ENCODE measurements at places on chromosomes 2 and 18.

DNA sequence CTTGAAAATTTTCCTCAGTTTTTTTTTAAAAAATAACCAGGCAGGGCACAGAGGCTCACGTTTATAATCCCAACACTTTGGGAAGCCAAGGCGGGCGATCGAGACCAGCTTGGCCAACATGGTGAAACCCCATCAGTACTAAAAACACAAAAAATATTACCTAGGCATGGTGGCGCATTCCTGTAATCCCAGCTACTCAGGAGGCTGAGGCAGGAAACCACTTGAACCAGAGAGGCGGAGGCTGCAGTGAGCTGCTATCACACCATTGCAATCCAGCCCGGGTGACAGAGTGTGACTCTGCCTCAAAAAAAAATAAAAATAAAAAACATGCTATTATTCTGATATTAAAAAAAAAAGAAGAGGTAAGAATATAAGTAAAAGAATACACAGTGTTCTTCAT, 191.0 kb downstream of the ZEB2 start:
- no peak for DNase-seq

DNA sequence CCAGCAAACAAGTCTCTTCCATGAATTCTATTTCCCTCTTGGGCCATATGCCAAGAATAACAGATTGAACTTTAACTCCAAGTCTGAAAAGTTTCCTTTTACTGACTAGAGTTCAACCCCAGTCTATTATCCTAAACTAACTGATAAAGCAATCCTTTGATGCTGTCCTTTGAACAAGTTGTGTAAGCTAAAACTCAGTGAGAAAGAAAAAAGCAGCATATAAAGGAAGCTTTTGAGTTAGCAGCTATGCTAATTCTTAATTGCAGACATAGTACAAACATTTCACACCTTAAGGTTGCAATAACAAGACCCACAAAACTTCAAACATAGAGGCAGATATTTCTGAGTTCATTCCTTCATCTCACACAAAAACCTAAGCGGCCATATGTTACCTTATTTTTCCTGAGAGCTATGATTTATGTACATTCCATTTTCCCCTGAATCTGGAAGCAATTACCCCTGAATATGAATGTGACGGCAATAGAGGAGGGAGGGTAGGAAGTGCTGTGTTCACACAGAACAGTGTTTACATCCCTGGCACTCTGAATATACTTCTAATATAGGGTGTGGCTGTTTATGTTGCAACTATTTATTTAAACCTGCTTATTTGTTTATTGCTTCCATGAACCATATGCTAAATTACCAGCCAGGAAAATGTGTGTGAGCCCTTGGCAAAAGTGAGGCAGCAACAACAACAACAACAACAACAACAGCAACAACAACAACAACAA, 180.6 kb downstream of the IRS1 start:
- DNase-seq, result no peak

DNA sequence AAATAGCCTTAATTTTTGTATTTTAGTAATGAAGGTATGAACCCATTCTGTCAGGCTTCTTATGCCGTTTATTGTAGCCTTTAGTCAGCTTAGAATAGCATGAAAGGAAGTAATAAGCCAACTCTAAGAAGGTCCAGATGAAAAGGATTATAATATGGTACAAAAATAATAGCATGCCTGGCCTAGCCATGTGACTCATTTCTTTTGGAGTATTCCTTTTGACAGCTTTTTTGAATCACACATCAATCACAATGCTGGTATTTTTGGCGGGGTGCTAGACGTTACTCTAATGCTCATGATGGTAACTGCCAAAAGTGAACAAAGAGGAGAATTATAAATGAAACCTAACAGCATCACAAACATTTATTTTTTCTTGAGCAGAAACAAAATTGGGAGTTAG, 19.9 kb downstream of the FMNL2 start:
- DNase-seq, result no peak

GRCh38 chr2:38013158-38013752, 62.7 kb downstream of the CYP1B1 start:
- no peak for DNase-seq

DNA sequence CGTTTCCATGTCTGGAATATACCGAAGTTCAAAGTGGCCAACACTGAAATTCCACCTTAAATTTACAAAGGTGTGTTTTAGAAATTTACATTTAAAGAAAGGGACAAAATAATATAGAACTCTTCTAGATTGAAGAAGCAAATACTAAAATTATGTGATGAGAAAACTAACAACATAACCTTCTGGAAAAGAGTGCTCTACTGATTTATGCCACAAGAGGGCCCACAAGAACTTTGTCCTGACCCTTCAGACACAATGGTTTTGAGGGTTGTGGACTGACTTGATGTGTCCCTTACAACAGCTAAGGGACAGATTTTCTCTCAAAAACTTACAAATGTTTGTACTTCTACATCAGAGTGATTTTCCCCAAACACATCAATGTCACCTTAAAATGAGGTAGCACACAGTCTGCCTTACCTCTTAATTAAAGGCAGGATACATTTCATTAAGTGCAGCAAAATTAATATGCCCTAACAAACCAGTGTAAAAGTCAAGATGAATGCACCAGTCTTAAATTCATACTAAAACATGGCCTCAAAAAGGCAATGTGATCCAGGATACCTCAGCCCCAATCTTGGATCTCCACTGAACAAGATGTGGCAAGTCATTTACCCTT, 36.2 kb downstream of the EIF2AK3 start:
- no peak for DNase-seq

DNA sequence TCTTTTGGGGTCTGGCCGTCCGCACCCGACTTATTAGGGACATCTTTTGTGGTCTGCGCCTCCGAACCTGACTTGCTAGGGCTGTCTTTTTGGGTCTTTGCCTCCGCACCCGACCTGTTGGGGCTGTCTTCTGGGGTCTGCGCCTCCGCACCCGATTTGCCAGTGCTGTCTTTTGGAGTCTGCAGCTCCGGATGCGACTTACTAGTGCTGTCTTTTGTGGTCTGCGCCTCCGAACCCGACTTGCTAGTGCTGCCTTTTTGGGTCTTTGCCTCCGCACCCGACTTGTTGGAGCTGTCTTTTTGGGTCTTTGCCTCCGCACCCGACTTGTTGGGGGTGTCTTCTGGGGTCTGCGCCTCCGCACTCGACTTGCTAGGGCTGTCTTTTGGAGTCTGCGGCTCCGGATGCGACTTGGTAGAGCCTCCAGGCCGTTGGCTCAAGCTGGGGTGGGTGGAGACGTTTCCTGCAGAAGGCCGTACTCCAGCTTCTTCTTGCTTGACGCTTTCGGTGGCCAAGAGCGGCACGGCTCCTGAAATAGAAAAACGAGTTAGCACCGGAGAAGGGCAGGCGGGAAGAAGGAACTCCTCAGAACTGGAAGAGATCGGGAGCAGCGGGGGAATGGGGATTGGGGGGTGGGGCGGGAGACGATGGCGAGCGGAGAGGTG, 498 bp downstream of the TGOLN2 start:
- DNase-seq, result peak; percentile 55

GRCh38 chr2:39535636-39536185, 98.6 kb upstream of the MAP4K3 start:
- no peak for DNase-seq

DNA sequence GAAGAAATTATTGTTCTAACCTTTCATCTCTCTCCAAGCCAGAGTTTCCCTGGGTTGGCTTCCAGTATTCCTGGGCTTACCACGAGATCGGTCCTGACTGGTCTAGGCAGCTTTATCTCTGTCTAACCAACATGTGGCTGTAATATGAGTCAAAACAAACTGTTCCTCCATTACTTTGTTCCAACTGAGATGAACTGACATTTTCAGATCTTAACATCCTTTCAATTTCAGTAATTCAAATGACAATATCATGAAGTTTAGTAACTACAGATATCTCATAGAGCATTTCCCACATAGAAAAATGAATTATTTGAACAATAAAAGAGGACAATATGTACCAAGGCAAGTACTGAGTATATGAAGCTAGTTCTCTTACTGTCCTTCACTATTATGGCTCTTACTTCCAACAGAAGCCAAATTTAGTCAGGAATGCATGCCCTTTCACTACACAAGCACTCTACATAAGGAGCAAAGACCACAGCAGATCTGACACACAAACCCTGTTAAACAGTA, 15.5 kb downstream of the SLC25A12 start:
- DNase-seq, result no peak

DNA sequence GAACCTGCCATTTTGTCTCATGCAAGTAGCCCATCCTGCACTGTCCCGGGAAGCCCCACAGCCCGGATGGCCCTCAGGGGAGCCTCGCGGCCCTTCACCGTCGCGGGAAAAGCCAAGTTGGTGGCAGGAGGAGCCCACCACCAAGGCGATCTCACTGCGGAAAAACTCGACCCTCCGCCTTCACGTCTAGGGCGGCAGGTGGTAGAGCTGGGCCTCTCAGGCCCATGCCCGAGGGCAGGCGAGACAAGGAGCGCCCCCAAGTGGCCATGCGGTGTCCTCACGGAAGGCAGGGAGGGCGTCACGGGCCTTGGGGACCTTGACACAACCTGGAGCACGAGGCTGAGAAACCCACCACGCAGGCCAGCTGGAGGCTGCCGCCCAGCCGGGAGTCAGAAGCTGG, 34.8 kb upstream of the SKA1 start:
- no peak for DNase-seq

DNA sequence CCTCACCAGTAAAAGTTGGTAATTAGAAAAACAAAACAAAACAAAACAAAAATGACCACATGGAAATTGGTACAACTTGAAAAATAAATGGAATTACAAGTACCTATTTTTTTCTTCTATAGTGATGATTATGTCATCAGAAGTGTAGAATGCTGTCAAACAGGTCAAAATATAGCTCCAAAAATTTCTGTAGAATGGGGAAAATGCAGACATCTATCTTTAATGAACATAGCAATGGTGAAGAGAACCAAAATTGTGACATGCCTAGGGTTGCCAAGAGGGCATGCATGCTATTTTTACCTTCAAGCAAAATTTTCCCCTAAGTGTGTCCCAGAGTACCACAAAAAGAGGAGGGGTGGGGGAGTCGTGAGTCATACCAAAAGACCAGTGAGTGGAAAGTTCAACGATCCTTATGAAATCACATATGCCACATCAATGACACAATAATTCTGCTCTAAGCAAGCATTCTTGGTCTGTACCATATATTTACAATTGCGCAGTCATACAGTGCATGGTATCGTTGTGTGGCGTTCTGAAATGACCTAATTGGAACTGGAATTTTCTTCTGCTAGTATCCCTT, 1436.4 kb downstream of the SUCLG1 start:
- DNase-seq, result no peak

DNA sequence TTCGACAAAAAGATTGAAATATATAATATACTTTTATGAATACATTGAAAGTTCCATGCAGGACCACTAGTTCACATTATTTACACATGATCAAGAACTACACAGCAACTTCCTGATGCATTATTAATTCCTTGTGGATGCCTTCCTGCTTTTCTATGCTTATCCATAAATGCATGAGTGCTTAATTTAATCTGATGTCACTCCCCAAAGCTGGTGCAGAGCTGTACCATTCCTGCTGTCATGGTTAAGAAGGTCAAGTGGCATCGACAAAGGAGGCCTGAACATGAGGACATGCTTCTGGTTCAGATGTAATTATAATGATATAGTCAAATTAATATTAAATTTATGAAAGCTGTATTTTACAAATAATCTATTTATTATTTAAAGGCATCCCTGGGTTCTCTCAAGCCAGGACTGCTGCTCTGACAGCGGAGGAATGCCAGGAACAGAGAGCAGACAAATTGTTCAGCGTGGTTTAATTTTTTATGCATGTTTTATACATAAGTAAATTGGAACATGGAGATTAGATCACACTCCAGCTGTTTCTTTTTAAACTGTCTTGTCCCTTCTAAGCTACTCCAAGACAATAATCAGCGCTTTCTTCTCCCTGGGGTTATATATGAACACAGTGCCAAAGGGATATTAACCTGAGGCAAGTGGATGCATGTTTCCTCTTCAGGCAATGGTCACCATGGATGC, 307.3 kb upstream of the CNTNAP5 start:
- DNase-seq, result no peak

DNA sequence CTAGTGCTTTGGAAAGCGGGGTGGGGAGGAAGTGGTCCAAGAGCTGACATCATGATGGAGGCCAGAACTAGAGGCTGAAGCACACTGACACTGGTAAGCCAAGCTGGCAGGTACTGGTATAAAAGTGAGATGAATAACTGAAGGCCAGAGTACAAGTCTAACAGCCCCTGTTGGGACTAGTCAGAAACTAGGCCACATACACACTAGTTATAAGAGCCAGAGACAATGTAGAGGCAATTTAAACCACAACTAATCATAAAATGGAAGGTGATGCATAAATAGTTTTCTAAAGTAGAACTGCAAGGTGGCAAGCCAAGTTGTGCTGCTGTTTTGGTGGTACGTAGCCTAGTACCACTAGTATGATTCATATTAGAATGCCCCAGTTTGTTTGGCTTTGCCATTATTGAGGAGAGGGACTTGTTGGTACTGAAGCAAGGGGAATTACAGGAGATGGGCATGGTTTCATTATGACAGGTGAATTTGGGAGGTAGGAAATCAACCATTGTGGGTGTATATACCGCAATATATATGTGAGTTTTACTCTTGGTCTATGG, 57.6 kb downstream of the GDF7 start:
- no peak for DNase-seq

GRCh38 chr2:148926291-148926961, 51.4 kb downstream of the KIF5C start:
- no peak for DNase-seq

DNA sequence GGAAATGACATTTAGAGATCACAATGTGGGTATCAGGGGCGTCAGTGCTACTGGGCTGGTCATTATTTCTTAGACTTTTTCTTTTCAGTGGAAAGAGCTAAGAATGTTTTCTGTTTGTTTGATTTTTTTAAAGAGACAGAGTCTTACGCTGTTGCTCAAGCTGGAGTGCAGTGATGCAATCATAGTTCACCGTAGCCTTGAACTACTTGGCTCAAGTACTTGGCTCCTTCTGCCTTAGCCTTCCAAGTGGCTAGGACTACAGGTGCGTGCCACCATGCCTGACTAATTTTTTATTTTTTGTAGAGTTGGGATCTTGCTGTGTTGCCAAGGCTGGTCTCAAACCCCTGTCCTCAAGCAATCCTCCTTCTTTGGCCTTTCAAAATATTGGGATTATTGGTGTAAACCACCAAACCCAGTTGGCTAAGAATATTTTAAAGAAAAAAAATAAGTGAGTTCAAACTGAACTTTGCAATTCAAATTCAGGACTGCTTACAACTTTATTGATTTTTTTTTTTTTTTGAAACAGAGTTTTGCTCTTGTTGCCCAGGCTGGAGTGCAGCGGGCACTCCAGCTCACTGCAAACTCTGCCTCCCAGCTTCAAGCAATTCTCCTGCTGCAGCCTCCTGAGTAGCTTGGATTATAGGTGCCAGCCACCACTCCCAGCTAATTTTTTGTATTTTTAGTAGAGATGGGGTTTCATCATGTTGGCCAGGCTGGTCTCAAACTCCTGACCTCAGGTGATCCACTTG, 154.2 kb downstream of the MIB1 start:
- no peak for DNase-seq

- DNase-seq, result no peak
These were observed 54.7 kb upstream of the CAB39 start for GRCh38 chr2:230657906-230658305.

DNA sequence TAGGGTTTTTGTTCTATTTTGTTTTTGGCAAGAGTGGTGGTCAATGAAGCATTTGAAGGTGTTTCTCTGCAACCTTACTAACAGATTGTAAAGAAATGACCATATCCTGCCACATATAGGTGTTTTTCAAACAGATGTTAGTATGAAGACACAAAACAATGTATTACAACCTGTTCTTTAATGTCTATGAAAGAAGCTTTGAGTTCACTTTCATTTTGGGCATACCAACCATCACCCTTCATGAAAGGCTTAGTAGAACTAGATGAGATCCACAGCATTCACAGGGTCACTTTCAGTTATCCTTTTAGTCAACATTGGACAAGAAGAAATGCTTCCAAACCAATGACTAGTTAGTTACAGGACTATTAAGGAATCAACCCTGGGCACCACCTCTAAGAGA, 95.1 kb downstream of the EHBP1 start:
- no peak for DNase-seq

Measured in ecto neural progenitor cell (in vitro differentiated cells).